ENCODE measurements at places on chromosomes 5 and 9. TPM values are rescaled to one million over a fixed set of nuclear protein-coding genes. Genes with fewer than 3 reads are reported as not detected.

ASPN gene
- not detected for total RNA-seq

MARCHF3 gene
- 3.2 TPM for total RNA-seq

KLHL3 gene
- total RNA-seq: 25.9 TPM

TAS2R1 gene
- total RNA-seq: not detected

DNA sequence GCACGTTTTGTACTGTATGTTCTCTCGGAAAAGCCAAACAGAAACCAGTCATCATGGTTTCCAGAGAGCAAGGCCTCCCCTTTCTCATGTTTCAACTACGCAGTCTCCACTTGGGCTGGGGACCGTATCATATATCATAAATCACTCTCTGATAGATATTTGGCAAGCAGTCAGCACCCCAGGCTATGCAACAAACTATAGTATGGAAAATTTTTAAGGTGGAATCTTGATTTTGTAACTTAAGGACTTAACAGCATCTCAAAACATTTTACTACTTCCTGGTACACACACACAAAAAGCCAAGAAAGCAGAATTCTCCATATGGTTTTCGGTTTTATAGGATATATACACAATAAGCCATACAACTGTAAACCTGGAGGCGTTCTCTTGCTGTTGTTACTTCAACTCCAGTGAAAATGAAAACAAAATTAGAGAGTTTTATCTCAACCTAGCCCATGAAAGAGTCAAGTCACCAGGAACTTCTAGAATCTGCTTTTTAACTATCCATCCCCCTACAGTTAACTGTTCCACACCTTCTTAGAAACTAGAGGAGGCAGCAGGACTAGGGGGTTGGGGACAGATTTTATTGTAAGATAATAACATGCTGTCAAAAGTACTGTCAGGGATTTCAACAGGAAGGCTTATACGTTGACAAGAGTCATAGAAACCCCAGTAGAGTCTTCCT lies 283.4 kb downstream of the NFIB start:
- no peaks in the 10 kb centered on the region for H3K4me1 ChIP-seq
- no peaks in the 10 kb centered on the region for H3K27me3 ChIP-seq
- no peak overlapping the region for H3K27ac ChIP-seq
- no peak for DNase-seq
- H3K36me3 ChIP-seq: no peaks in the 10 kb centered on the region
- H3K4me3 ChIP-seq: no peak overlapping the region

DNA sequence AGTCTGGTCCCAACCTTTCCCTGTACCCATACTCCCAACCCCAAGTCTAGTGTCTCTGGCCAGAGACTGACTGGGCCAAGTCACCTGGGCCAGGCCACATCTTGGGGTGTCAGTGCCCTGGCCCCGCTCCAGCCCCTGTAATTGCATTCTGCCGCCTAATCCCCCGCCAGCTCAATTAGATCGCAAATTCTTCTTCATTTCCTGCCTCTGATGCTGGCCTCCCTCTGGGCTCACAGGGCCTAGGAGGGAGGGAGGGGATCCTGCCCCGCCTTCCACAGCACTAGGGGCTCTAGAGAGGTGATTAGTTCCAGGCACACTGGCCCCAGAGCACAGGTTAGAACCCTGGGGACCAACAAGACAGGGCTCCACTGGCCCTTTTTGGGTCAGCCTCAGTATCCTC lies 5.5 kb downstream of the CXXC5 start:
- no peak overlapping the region for H3K4me3 ChIP-seq
- peaks cover 29% of the 10 kb centered on the region for H3K27me3 ChIP-seq
- H3K27ac ChIP-seq: no peak overlapping the region
- DNase-seq: no peak
- no peaks in the 10 kb centered on the region for H3K36me3 ChIP-seq
- peaks cover 28% of the 10 kb centered on the region for H3K4me1 ChIP-seq

GRCh38 chr5:28009576-28009975 lies 971.2 kb upstream of the CDH9 start:
- no peaks in the 10 kb centered on the region for H3K27me3 ChIP-seq
- H3K27ac ChIP-seq: no peak overlapping the region
- H3K4me3 ChIP-seq: no peak overlapping the region
- DNase-seq: no peak
- no peaks in the 10 kb centered on the region for H3K36me3 ChIP-seq
- H3K4me1 ChIP-seq: no peaks in the 10 kb centered on the region

DNA sequence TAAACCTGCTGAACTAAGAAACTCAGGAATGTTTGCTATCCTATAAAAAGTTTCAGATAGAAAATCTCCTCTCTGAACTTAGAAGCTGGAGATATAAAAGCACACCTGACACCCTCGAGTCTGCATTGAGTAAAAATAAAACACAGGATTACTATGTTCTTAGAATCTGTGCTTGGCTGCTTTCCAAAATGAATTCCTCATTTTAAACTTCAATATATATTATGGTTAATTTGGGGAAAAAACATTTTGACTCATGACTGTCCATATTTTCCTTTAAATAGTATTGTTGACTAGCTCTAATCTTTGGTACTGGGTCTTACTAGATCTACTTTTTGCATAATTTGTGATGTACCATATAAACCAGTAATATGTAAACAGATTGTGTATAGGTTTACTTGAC lies 36.7 kb downstream of the FBXW2 start:
- peaks cover 7% of the 10 kb centered on the region for H3K36me3 ChIP-seq
- no peak overlapping the region for H3K4me3 ChIP-seq
- no peak for DNase-seq

DNA sequence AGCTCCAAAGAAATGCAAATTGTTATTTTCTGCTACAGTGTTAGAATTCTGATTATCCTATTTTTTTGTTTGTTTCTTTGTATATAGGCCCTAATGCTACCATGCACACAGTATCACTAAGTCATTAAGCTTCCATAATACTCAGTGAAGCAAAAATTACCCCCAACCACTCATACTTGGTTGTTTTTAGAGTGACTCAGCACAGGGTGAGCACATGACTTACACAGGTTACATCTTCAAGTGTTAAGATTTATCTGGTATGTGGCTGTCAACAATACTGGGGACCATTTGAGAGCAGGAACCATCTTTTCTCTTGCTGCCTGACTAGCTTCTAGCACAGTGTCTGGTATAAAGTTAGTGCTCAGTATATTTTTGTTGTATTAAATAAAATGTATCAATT lies 255.8 kb upstream of the SLC24A2 start:
- no peak overlapping the region for H3K27ac ChIP-seq
- H3K4me3 ChIP-seq: no peak overlapping the region
- H3K4me1 ChIP-seq: peaks cover 24% of the 10 kb centered on the region
- DNase-seq: no peak
- H3K36me3 ChIP-seq: no peaks in the 10 kb centered on the region
- H3K27me3 ChIP-seq: no peaks in the 10 kb centered on the region

GRCh38 chr5:168747987-168748777 lies 169.0 kb upstream of the PANK3 start:
- no peak overlapping the region for H3K4me3 ChIP-seq
- no peaks in the 10 kb centered on the region for H3K4me1 ChIP-seq
- no peaks in the 10 kb centered on the region for H3K27me3 ChIP-seq

DNA sequence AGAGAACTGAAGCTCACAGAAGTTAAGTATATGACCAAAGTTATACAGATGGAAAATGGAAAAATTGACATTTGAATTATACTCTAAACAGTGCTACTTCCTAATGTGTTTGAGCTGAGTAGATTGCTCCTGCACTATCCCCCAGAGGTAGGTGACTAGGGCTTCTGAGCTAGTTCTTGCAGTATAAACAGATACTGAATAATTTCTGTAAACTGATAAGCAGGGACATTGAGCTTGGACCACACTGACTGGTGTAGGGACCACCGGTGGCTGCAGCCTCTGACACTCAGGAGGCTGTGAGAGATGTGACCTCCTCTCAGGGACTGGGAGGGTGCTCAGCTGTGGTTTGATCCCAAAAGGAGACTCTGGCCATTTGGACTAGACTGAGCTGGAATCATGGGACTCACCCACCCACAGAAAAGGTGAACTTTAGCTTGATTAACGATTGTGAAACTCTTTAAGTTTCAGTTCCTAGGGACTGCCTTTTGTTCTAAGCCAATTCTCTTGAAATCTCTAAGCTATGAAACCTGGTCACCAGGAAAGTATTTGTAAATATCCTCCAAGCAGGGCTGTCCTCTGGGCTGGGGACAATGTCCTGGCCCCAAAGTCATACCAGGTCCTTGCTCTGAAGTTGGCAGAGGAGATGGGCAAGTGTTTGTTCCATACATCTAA lies 291.5 kb downstream of the SEC61B start:
- no peaks in the 10 kb centered on the region for H3K27me3 ChIP-seq
- H3K4me1 ChIP-seq: no peaks in the 10 kb centered on the region
- no peaks in the 10 kb centered on the region for H3K36me3 ChIP-seq
- no peak for DNase-seq
- no peak overlapping the region for H3K27ac ChIP-seq

DNA sequence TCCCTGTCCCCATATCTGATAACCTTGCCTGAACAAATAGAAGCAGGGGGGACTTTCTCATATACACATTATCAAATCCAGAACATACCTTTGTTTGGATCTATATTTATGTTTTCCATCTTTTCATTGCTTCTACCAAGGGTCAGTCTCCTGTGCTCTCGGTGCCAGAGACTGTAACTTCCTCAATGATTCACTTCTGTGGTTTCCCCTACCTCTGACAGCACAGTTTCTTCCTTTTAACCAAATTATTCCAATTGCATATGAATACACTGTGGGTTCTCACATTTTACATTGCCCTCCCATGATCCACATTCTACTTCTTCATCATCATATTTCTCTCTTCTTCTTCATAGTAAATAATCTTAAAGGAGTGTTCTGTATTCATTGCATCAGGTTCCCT lies 32.2 kb downstream of the NMUR2 start:
- H3K4me1 ChIP-seq: no peaks in the 10 kb centered on the region
- H3K4me3 ChIP-seq: no peak overlapping the region
- H3K27me3 ChIP-seq: peaks cover 5% of the 10 kb centered on the region
- DNase-seq: no peak

DNA sequence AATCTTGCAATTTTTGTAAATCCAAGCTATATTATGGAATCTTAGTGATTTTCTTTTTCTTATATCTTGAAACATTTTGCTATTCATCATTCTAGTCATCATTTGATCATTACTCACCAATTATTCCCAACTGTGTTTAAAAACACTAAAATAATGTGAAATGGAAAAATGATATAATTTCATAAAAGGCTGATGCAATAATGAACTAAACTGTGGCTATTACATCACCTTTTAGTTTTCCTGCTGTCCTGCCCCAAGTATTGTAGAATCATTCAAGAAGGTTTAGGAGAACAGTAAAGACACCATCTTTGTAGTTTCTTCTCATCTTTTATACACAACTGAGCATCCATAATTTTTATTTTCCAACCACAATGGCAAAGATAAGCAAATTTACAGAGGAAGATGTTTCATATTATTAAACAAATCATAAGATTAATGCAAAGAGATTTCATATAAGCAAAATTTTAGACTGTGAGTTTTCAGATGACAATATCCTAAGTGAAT lies 431.0 kb upstream of the SLC30A5 start:
- no peaks in the 10 kb centered on the region for H3K27me3 ChIP-seq
- H3K4me1 ChIP-seq: no peaks in the 10 kb centered on the region
- no peak for DNase-seq
- H3K27ac ChIP-seq: no peak overlapping the region
- no peaks in the 10 kb centered on the region for H3K36me3 ChIP-seq

DNA sequence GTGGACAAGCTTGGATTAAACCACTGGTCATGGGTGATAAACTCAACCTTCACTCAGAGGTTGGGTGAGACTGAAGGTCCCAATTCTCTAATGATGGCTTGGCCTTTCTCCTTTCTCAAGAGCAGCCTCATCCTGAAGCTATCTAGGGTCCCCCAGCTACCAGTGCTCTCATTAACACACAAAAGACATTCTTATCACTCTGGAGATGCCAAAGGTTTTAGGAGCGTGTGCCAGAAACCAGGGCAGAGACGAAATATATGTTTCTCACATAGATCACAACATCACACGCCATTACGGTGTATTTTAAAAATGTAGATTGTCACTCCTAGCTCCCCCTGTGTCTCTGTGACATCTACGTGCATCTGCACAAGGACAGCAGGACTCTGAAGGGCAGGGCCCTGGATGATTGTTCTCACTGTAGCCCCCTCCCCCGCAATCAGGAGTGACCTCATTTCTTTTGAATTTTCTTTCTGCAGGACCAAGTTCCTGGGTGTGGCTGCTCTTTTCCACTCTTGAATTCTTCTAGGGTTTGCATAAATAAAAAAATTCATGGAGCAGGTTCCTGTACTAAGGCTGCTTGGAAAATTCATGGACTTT lies 311.3 kb downstream of the GADD45G start:
- H3K27ac ChIP-seq: no peak overlapping the region
- no peak for DNase-seq
- H3K27me3 ChIP-seq: no peaks in the 10 kb centered on the region
- no peaks in the 10 kb centered on the region for H3K4me1 ChIP-seq
- H3K4me3 ChIP-seq: no peak overlapping the region

DNA sequence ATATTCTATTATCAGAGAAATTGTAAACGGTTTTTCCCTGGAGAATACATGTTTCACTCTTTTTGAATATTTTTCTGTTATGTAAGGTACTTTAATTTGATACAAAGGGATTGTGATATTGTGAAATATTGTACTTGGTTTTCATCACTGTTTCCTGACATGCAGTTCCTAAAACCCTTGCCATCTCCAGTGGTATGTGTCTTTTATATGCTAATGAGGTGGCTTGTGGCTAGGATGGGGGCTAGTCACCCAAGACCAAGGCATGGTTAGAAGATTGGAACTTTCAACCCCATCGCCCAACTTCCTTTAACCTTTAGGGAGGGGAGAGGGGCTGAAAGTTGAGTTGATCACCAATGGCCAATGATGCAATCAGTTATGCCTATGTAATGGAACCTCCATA lies 160.6 kb downstream of the TAF11L14 start:
- H3K4me1 ChIP-seq: no peaks in the 10 kb centered on the region
- no peak overlapping the region for H3K4me3 ChIP-seq
- DNase-seq: no peak
- H3K36me3 ChIP-seq: no peaks in the 10 kb centered on the region
- H3K27me3 ChIP-seq: no peaks in the 10 kb centered on the region

DNA sequence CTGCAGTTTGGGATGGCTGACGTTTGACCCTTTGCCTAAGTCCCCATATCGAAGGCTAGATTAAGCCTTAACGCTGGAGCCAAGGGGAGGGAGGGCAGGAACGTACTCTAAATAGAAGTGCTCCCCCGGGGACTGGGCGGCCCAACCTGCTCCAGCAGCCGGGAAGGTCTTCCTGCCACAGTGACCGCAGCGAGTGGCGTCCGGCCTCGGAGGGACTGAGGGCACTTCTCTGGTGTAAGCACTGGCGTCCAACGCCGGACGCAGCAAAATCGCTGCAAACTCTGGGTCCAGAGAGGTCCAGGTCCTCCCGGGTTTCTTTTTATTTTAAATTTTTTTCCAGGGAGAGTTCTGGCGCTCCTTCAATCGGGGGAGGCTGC lies 505 bp upstream of the ACER2 start:
- peaks cover 23% of the 10 kb centered on the region for H3K4me1 ChIP-seq
- no peak overlapping the region for H3K27ac ChIP-seq
- DNase-seq: peak; percentile 4
- H3K27me3 ChIP-seq: no peaks in the 10 kb centered on the region
- H3K36me3 ChIP-seq: no peaks in the 10 kb centered on the region
